ENCODE measurements at places on chromosomes 5 and 9. TPM values are rescaled to one million over a fixed set of nuclear protein-coding genes. Genes with fewer than 3 reads are reported as not detected.

The SMIM3 gene
- 23.5 TPM for total RNA-seq

The FUT7 gene
- total RNA-seq = not detected

The DRD1 gene
- not detected for total RNA-seq

The CRAT gene
- 46.4 TPM for total RNA-seq

The PCDHAC2 gene
- under 0.01 TPM for total RNA-seq

The CD74 gene
- 0.94 TPM for total RNA-seq

The ADAMTS12 gene
- total RNA-seq = 9.8 TPM

The PCDHGA7 gene
- total RNA-seq = 5.7 TPM

The SLC46A2 gene
- total RNA-seq = not detected

The CCDC171 gene
- 4.4 TPM for total RNA-seq

The CER1 gene
- total RNA-seq = not detected

The TLX3 gene
- total RNA-seq = not detected

The NTNG2 gene
- 3.5 TPM for total RNA-seq

The GFRA3 gene
- not detected for total RNA-seq

The IFNA2 gene
- total RNA-seq = not detected

The MARCHF11 gene
- total RNA-seq = not detected

The ZNF608 gene
- 20.4 TPM for total RNA-seq

The SPATA31A3 gene
- not detected for total RNA-seq

The GARIN3 gene
- not detected for total RNA-seq

The PTPRD gene
- 13.1 TPM for total RNA-seq

The PCDHGB1 gene
- 1.5 TPM for total RNA-seq

The SELENOP gene
- 87.6 TPM for total RNA-seq

The THG1L gene
- 56.4 TPM for total RNA-seq

The STKLD1 gene
- 0.95 TPM for total RNA-seq

The WWC1 gene
- total RNA-seq = 0.17 TPM

The ZDHHC11B gene
- total RNA-seq = 0.32 TPM

The HSPB3 gene
- total RNA-seq = not detected

The RASEF gene
- total RNA-seq = 0.16 TPM

The FAM221B gene
- total RNA-seq = not detected

The OR1J2 gene
- total RNA-seq = not detected

The ROR2 gene
- 5.8 TPM for total RNA-seq

The WNT8A gene
- total RNA-seq = not detected

The MZB1 gene
- total RNA-seq = not detected

The ACOT12 gene
- total RNA-seq = 0.17 TPM

The CDKN2B-AS1 gene
- 5.6 TPM for total RNA-seq

The PCDHGA4 gene
- total RNA-seq = 4.7 TPM

The PDLIM4 gene
- total RNA-seq = 49.3 TPM

The PCDHA1 gene
- total RNA-seq = under 0.01 TPM

The MLANA gene
- not detected for total RNA-seq

The ZNF346 gene
- total RNA-seq = 12.7 TPM

The HTR4 gene
- total RNA-seq = not detected

The STPG3 gene
- total RNA-seq = not detected

The SLC4A9 gene
- total RNA-seq = not detected
